AG04450 (cell line): ENCODE measurements at places on chromosomes 12 and 14.
A peak's percentile ranks its signal among the peaks of the same experiment; 100 is the strongest.

DNA sequence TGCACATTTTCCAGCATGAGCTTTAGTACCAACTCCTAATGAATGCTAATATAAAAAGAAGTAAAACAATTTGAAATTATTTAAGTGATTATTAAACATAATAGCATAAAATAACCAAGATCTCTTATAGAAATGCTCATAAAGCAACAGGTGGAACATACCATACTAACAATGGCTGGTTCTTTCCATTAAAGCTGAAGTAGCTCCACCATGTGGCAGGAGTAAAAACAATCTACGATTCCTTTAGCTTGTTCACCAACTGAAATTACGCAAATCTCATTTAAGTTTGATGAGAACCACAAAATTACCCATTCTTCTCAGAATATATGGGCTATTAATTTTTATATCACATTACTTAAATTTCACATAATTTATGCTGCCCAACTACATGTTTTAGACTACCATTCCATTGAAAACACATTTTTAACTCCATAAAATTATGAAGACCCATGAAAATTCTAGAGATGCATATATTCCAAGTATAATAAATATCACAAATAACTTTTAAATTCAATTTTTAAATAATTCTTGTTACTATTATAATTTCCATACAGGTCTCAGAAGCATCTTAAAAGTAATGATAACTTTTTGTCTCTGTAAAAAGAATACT, 213.6 kb downstream of the DAD1 start:
- DNase-seq: peak; percentile 39

DNA sequence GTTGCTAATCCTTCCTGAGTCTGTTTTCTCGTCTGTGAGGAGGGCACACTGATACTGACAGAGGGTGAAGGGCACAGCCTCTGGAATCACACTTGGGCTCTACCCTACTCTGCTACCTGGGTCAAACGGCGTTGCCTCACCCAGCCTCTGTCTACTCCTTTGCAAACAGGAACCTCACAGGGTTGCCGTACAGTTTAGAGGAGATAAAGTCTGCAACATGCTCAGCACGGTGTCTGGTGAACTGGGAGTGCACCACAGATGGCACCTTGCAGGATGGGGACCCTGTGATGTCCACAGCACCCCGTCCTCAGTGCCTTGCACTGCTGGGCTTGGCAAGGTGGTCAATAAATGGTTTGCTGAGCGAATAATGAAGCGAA, 38.3 kb downstream of the TESC start:
- no peak for DNase-seq

GRCh38 chr14:89890589-89890988, 63.9 kb downstream of the EFCAB11 start:
- no peak for DNase-seq

DNA sequence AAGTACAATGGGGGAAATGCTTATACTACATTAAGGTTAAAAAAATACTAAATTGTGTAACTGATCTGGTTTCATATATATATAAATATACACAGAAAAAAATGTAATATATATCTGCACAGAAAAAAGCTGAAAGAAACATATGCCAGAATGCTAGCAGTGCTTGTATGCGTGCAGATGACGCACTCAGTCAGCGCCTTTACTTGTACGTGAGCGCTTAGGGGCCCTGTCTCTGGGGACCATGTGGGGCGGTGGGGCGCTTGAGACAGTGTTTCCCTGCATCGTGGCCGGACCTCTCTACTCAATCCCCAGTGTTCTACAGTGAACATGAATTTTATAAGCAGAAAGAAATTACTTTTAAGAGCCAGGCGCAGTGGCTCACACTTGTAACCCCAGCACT, 7.0 kb downstream of the ANKRD9 start:
- DNase-seq: no peak

- no peak for DNase-seq
Observed at GRCh38 chr14:103867523-103867953, 20.2 kb upstream of the PPP1R13B start.

- no peak for DNase-seq
Observed at GRCh38 chr12:52650520-52651081, 1.4 kb downstream of the KRT2 start.

DNA sequence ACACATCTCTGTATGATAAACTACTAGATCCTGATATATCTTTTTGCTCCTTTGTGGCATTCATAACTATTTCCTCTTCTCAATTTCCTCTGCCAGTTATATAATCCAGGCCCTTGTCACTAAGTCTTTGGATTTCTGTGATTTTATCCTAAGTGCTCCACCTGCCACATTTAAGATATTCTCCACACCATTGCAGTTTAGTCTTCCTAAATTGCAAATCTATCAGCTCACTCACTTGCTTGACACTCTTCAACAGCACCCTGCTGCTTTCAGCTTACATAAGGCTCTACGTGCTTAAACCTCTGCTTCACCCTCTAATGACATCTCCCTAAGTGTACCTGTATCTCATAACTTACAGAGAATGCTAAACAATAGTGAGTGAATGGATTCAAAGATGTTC, 1032.2 kb upstream of the SEL1L start:
- no peak for DNase-seq

GRCh38 chr14:41957459-41957858, 350.8 kb downstream of the LRFN5 start:
- DNase-seq: no peak

DNA sequence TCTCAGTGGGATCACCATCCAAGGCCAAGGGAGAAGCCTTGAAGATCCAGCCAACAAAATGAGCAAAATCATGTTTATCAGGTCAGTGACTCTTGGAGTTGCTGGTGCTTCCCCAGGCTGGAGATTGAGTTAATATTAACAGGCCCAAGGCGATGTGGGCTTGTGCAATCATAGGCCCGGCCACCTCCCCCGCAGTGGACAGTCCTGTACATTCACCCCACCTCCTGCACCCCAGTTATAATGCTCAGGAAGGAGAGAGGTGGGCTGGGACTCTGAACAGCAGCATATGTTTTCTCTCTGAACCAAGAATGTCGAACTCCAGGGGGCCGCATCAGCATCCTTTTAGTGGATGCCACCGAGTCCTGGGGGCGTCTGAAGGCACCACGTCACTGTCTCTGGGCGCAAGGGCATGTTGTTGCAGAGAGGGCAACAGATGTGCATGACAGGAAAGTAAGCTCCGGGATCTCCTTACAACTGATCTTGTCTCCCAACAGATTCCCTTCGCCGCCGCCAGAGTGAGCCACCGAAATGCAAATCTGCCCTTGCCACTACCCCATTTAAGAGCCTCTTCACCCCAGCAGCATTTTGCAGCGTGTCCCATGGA, 32.2 kb upstream of the SERPINA6 start:
- DNase-seq: peak; percentile 26

GRCh38 chr12:113997365-113997764, 31.2 kb upstream of the RBM19 start:
- DNase-seq: no peak

- no peak for DNase-seq
Observed at GRCh38 chr12:29157486-29157946, 8.4 kb downstream of the FAR2 start.

DNA sequence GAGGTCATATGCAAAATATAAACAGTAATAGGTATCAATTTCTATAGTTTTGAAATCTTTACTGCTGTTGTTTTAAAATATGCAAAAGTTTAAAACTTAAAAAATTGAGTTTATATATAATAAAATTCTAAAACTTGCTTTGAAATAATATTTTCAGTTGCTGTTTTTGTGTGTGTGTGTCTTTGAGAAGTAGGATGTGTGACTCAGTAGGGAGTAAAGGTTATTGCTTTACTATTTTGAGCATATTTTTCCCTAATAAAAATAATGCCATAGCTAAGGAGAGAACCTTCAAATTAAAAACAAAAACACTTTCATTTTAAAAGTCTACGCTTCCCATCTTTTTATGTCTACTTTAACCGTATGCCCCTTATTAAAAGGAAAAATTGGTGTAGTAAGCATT, 238.1 kb downstream of the FBXL14 start:
- DNase-seq: no peak

DNA sequence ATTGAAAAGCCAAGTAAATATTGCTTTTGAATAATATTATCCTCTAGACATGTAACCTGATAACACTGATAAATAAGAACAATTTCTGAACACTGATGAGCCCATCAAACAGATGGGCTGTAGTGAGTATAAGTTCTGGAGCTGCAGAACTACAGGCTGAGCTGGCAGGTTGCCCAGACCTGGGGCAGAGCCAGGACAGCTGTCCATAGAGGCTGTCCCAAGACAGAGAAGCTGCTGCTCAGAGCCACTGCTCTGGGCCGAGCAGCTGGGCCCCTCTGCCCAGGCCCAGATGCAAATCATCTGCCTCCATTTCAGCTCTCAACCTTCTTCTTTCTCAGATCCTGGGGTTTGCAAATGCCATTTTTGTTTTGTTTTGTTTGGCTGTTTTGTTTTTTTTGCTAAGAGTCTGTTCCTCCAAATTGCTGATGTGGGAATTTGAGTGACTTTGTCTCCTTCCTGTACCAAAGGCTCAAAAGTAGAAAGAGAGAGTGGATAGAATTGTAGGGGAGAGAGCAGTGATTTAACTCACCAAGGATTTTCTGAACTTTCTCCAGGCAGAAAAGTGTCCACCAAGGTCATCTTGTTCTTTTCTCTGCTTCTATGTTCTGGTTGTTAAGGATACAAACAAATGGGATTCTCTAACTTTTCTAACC, 4.0 kb upstream of the TESPA1 start:
- no peak for DNase-seq

GRCh38 chr12:4274396-4275015, 944 bp downstream of the CCND2 start:
- no peak for DNase-seq

GRCh38 chr14:104178279-104178678, 39.9 kb downstream of the KIF26A start:
- no peak for DNase-seq
